CD8-positive, alpha-beta T cell (primary cell): ENCODE measurements at places on chromosomes 7 and 10.
A peak's percentile ranks its signal among the peaks of the same experiment; 100 is the strongest.

DNA sequence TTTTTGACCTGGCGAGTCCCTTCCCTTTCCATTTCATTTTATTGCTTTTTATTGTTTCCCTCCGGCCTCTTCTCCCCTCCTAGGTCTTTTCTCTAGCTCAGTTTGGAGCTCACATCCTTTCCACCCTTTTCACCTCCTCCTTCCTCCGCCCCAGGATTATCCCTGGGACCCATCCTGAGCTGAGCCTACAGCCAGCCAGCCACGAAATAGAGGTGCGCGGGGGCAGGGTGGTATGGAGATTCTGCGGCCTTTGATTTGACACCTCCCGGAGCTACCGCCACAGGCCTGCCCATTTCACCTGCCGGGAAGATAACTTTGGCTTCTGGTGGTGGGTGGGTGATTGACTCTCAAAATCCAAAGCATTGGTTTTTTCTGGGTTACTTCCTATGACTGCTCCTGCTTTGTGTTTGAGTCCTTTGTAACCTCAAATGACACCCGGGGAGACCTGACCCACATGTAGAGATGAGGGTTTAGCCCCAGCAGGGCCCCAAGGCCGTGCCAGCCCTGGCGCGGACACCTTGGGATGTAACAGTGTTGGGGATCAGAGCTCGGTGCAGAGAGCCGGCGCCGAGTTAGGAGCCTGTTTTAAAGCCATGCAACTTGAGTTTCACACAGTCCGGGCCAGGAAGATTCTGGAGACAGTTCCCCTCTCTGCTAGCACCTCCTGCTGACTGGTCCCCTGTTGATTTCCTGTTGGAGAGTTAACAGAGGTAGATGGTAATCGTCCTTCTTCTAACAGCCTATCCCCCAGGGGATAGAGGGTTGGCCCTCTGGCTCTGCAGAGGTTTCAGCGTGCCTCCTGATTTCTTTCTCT lies 1.5 kb downstream of the DUSP5 start:
- DNase-seq = peak; percentile 59

DNA sequence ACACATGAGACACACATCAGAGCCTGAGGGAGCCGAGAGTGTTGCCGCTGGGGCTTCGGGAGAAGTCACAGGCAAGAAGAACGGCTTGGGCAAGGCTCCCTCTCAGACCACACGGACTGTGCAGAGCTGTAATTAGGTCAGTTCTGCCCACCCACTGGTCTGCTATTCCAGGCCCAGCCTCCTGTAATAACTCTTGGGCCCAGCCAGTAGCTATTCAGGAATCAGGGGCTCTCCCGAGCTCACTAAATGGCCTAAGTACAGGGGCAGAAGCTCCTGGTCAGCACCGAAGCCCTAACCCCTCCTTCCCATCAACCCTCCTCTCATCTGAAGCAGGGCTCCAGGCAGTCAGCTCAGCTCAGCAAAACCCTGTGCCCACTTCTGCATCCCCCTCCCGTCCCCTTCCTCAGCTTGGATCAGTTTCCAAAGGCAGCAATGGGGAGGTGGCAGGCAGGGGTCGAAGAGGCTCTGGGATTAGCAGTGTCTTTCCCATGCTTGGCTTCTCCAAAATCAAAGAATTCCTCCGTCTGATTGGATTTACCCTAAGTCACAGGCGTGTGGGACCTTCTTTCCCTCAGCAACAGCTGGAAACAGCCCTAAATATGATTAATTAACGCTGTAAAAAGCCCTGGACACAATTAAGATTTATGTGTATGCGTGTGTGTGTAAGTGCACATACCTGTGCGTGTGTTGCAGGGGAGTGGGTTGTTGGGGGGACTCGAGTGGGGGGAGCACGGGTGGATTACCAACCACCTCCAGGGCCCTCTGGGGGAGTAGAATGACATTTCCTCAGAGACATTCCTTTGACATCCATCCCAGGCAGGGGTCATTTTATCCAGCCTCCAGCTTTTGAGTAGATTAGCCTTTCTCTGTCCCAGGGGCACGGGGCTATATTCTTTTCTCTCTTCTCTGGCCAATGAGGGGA lies 48.4 kb upstream of the BTRC start:
- DNase-seq = no peak

- no peak for DNase-seq
Observed at GRCh38 chr10:68135922-68136792, 26.9 kb downstream of the MYPN start.

- DNase-seq = no peak
Observed at GRCh38 chr10:125953778-125954385, 57.5 kb downstream of the FANK1 start.

GRCh38 chr7:107078517-107078966 lies 34.0 kb downstream of the PRKAR2B start:
- no peak for DNase-seq

- DNase-seq = no peak
Observed at GRCh38 chr7:21690705-21691104, 147.9 kb downstream of the DNAH11 start.
